Pulmonary artery endothelial cell (primary cell): ENCODE measurements at places on chromosomes 16 and 17. TPM values are rescaled to one million over a fixed set of nuclear protein-coding genes. Genes with fewer than 3 reads are reported as not detected.

DNA sequence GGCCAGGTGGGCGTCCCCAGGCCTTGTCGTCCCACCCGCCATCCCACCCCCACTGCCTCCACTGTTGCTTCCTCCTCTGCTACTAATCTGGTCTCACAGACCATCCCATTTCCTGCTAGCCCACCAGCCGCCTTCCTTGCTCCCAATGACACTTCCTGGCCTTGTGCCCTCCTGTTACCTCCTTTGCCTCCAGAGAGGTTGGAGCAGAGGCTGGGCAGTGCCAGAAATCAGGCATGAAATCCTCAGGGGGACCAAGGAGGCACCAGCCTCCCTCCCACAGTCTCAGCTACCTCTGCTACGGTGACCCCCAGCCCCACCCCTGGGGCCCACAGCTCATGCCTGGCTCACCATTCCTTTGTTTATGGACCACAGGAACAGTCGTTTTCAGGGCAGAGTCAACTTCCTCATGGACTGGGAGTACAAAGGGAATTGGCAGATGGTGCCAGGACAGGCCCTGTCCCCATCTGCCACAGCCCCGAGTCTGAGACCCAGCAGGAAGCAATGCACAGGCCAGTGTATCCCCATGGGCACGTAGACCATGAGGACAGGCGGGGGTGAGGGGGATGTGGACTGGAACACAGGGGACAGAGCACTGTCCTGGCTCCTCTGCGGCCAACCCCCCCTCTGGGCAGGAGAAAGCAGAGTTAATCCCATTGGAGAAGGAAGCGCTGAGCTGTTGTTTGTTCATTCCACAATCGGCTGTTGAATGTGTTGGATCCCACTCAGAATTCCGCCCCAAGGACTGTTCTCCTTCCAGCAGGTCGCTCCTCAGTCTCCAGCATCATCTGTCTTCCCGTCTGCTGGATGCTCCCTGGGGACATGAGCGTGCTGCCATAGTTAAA is 2.2 kb upstream of the CDH5 start:
- no peak for DNase-seq

C16orf96 gene
- not detected in 2 replicates for total RNA-seq

DPEP1 gene
- total RNA-seq = 0.07 and 0.39 TPM in 2 replicates

PPP1R1B gene
- not detected in 2 replicates for total RNA-seq

ELOB gene
- total RNA-seq = 166 and 336 TPM in 2 replicates
